ENCODE measurements at places on chromosomes 13 and 19.

GRCh38 chr19:42151782-42152684, 19.8 kb upstream of the POU2F2 start:
- DNase-seq: no peak

GRCh38 chr13:27960362-27961226, 8.5 kb downstream of the CDX2 start:
- DNase-seq: no peak

DNA sequence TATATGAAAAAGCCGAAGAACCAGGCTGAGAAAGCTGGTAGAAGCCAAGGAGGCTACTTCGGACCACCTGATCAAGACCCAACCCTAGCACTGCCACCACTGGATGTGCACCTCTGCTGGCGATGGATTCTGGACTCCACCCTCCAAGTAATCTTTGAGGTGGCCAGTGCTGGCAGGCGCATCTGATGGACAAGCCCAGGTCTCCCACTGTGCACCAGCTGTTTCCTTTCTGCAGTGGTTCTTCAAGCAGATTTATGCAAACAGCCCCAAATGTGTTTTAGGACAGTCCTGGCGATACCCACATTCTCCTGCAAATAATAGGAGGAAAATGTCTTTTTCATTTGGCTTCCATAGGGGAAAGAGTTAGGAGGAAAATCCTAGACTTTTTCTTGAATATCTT, 172.3 kb downstream of the SHISA2 start:
- DNase-seq: no peak

DNA sequence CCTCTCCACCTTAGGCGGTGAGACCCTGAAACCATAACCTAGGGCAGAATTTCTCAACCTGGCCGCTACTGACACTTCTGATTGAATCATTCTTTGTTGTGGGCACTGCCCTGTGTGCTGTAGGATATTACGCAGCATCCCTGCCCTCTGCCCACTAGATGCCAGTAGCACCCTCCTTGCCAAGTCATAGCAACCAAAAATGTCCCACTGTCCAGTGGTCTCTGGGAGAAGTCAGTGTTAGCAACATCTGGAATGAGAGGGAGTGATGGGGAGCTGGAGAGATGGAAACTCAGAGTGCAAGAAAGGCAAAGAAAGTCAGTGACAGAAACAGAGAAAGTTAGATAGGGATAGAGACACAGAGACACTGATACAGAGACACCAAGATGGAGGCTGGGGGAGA, 13.6 kb downstream of the KLK4 start:
- no peak for DNase-seq

- DNase-seq: no peak
These were observed 310.4 kb downstream of the SPRY2 start for GRCh38 chr13:80030491-80030890.

DNA sequence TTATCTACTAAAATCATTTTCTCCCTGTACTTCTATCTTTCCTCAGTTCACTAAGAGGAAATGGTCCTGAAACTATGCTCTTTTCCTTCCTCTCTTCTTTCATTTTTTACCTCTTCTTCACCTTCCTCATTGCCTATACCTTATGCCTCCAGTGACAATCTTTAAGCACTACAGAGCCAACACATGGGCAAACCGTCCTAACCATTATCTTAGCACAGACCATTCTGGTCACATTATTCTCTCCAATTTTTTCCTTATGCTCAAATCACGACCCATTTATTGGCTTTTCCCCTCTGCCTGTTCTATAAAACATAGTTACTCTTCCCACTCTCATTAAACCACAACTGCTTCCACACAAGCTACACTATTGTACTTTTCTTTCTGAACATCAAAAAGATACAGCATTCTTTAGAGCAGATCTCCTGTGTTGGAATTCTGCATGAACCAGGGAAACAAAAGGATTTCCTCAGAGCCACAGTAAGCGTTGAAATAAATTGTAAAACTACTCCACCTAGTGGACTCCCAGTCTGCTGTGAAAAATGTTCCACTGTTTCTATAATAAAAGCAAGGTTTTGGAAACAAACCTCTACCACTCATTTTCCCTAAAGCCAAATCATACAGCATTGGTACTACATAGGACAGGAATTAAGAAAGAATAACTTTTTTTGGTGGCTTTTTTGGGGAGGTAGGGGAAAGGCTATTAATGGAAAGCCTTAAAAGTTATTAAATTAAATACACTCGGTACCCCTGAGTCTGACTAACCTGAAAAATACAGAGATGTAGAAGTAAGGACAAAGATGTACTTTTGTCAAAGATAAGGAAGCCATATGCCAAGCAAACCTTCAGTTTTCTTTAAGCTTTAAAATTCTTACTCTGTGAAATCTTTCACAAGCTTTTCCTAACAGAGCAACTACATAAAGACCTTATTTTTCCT, 19.5 kb downstream of the NUFIP1 start:
- DNase-seq: no peak

DNA sequence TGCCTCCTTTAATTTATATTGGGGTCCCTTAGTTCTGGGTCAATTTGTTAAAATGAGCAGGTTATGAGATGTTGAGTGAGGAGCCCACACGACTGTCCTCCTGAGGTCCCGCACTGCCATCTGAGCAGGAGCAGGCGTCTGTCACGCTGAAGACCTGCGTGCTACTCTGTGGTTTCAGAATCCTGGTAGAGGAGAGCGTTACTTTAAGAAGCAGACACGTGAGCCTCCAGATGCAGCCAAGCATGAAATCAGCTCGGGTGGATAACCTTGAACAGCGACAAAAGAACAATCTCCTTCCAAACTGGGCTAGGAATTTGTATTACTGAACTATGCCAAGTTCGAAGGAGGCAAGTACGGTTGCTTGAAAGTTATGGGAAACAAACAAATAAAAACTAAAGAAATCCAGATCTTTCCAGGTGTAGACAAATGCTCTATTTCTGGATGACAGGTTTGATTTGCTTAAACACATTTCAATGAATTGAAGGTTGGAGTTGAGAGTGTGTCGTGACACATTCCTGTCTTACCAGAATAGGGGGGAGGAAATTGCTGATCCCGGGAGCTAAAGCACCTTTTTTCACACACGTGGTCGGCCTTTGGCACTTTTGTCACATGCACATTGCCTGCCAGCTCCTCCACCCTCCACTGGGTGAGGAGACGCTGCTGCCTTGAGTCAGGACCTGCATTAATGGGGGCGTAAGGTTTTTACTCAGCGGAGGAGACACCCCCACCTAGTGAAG, 945.5 kb upstream of the SLC10A2 start:
- no peak for DNase-seq

DNA sequence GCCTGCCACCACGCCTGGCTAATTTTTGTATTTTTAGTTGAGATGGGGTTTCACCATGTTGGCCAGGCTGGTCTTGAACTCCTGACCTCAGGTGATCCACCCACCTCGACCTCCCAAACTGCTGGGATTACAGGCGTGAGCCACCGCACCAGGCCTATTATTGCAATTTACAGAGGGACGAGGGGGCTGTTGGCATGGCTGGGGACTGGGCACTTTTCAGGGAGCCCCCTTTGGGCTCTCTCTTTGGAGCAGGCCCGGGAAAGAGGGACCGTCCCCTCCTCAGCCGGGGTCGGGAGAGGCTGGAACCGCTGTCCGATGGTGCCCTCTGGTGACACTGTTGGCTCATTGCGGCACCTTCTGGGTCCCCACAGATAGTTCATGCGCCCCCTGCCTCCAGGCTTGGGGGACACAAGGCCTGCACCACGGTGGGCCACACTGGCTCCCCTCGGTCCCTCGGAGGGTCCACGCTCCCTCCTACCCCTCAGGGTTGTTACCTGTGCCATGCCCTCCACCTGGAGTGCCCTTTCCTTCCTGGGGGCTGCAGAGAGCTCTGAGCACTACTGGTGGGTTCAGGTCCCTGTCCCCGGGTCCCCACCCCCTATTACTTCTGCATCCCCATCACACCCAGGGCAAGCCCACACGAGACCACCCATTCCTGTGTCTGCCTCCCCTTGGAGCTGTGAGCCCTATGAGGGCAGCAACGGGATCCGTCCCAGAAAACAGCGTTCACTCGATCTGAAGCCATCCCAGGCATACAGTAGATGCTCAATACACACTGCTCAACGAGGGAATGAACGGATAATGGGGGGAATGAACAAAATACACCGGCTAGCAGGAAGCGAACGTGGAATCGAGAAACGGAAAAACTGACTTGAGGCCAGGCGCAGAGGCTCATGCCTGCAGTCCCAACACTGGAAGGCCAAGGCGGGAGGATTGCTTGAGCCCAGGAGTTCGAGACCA, 12.5 kb downstream of the FEM1A start:
- peak; percentile 47 for DNase-seq

DNA sequence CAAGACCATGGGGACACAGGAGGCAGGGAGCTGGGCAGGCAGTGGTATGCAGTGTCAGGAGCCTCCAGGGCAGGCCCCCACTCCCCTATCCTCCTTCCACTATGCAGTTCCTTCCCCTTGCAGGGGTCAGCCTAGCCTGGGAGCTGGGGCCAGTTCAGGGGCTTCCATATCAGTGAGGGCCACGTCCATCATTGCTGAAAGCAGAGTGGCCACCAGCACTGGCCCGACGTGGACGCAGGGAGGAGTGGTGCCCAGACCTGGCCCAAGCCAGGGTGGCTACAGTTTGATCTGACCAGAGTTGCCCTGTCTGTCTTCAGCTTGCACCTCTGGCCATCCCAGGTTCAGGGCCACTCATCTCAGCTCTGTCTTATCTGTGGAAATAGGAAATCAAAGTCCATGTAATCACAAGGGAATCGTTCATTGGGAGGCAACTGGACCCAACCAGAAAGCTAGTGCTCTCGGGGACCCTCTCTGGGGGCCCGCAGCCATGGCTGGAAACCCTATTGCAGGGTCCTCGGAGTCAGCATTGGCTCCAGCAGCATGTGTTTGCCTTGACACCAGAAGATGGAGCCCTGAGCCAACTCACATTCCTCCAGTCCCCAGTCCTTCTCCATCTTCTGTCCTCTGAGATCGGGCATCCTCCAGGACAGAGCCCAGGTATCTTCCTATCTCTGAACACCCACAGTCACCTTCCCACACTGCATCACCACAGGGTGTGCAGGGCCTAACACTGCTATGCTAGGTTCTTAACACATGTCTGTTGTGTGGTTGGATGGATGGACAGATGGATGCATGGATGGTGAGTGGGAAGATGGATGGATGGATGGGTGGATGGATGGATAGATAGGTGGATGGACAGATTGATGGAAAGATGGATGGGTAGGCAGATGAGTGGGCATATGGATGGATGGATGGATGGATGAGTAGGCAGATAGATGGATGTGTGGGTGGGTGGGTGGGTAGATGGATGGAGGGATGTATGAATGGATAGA, 75.7 kb upstream of the KCTD15 start:
- no peak for DNase-seq

DNA sequence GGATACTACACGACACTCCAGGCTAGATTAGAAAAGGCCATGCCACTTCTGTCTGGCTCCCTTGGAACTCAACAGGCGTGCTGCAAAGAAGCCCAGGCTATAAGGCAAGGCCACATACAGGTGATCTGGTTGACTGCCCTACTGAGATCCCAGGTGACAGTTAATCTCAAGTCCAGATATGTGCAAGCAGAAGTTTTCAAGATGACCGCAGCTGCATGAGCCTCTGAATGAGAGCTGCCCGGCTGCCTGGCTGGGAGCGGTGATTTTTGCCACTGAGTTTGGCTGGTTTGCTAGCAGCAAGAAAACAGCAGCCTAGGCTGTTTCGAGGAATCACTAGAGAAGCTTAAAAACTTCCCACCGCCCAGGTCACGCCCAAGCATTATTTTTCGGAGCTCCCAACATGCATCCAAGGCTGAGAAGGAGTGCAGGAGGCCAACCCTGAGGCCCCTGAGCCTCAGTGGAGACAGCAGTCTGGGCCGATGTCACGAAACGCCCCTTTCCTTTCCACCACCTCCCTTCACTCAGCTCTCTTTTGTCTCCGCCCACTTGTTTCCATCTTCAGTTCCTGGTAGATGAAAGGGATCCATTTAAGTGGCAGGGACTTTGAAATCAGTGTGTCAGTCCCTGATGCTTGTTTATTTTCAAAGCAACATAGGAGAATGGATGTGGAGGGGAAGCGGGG, 14.0 kb upstream of the URI1 start:
- no peak for DNase-seq

DNA sequence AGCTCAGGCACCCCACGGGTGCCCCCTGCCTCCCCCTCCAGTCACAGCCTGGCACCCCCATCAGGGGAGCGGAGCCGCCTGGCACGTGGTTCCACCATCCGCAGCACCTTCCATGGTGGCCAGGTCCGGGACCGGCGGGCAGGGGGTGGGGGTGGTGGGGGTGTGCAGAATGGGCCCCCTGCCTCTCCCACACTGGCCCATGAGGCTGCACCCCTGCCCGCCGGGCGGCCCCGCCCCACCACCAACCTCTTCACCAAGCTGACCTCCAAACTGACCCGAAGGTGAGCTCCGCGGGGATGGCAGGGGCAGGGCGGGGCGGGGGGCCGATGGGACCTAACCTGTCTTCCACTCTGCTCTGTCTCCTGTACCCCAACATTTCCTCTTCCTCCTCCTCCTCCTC, 25.0 kb downstream of the CKM start:
- no peak for DNase-seq

DNA sequence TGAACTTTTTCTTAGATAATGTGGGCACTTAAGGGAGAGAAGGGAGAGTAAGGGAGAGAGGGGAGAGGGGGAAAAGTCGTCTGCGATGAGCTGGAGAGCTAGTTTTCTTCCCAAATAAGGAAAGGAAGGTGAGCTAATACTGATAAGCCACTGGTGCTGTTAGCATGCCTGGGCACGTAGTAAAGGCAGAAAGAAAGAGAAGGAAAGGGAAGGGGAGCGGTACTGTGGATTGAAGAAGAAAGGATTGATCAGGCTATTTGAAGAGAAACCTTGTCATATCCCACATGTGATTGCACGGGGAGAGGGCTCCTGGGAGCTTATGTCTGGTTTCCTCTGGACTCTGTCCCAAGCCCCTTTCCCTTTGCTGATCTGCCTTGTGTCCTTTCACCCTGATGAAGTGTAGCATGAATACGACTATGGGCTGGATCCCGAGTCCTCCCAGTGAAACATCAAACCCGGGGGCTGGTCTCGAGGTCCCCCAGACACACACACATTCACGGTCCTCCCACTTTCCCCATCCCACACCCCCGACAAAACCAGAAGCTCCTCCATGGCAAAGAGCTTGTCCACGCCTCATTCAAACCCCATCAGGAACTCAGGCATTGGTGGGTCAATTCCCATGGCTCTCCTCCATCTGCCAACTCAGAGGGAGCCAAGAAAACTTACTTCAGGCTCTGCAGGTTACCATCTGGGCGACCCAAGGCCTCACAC, 30.6 kb downstream of the NLRP13 start:
- no peak for DNase-seq

DNA sequence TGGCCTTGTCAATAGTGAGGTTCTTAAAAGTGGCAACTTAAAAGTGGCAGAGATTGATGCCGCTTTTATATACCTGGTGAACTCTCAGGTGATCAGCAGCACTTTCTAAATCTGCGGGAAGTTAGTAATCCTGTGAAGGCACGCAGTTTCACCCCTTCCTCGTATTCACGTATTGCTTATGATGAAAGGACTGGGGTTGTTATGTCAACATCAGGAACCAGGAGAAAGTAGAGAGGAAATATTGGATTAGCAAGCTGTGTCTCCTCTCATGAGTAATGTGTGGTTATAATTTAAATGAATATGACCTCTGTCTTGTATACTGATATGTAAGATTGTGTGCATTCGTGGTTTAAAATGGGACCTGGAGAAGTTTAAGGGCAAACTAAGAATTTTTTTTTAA, 544.6 kb downstream of the SLITRK6 start:
- no peak for DNase-seq

- DNase-seq: no peak
These were observed 51.2 kb downstream of the COLGALT1 start for GRCh38 chr19:17606590-17607185.
